Inflammatory macrophage treated with lipopolysaccharide for 4 hours (primary cell): ENCODE measurements at places on chromosomes 3 and 15.

- DNase-seq, result no peak
Observed at GRCh38 chr3:123993818-123994217, 1.9 kb upstream of the ROPN1 start.

GRCh38 chr15:61685534-61685933 lies 374.7 kb downstream of the VPS13C start:
- no peak for DNase-seq

GRCh38 chr3:32937331-32937730 lies 14.1 kb upstream of the CCR4 start:
- no peak for DNase-seq

DNA sequence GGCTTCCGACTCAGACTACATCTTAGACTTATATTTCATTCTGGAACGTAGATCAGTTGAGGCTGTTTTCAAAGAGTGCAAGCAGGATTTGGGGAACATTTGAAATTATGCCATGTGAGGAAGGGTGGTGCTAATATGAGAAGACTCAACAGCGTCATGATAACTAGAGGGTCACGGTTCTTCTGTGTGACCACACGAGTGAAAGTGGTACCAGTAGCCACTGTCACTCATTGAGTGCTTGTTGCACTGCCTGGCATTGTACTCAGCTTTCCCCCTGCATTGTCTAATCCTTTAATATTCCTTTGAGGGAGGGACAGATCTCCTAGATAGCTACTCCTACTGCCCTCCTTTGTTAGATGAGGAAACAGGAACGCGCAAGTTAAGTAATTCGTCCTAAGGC lies 81.3 kb upstream of the PLXNA1 start:
- no peak for DNase-seq

GRCh38 chr15:100113351-100114080 lies 228.3 kb downstream of the ADAMTS17 start:
- DNase-seq, result no peak

DNA sequence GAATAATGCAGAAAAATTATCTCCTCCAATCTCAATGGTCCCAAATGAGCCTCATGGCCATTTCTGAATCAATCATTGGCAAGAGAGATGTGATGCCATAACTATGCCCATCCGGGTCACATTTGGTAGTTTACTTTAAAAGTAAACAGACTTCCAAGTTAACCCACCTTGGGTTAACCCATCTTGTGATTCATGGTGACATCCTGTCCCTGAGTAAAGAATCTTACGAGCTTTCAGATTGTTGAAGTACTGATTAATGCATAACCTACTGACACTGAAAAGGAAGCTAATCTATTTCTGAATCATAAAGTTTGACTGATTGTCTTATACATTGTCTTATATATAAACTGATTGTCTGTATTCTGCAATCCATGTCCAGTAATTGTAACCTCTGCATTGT lies 467.2 kb upstream of the AGTR1 start:
- DNase-seq, result no peak

DNA sequence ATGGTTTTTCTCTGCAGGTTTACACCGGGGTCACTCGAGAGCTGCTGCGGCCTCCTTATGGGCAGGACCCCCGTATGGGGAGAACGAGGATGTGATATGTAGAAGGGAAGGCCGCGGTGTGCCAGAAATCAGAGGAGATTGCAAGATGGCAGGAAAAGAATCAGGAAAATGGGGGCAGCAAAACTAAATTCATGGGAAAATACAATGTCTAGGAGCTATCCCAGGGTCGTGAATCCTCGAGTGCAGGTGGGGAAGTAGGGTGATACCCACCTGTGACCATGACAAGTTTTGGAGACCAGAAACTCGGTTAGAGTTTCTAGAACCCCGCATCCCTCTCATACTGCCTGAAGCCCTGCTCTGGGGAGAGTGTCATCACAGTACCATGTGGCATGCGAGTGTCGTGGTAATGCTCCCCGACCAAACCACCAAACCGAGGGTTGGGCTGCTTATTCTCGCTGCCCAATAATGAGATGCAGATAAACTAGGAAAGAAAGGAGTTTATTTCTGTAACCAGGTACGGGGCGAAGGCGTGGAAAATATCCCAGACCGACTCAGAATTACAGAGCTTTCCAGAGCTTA lies 781 bp downstream of the TRNT1 start:
- DNase-seq, result no peak

GRCh38 chr3:172868582-172869200 lies 118.2 kb downstream of the ECT2 start:
- no peak for DNase-seq
